ENCODE measurements at places on chromosomes 11 and 22. TPM values are rescaled to one million over a fixed set of nuclear protein-coding genes. Genes with fewer than 3 reads are reported as not detected.

Gene DNAJB7
- not detected for total RNA-seq

Gene PAMR1
- total RNA-seq: 29.9 TPM

Gene PATE2
- total RNA-seq: 0.13 TPM

Gene CD248
- 24.5 TPM for total RNA-seq

Gene UBQLN3
- total RNA-seq: 0.13 TPM

Gene KRTAP5-10
- total RNA-seq: not detected

Gene C11orf91
- total RNA-seq: not detected

Gene FCHSD2
- 13.7 TPM for total RNA-seq

Gene PGA5
- total RNA-seq: 0.27 TPM

Gene SMARCB1
- 43.0 TPM for total RNA-seq

Gene OR9G4
- total RNA-seq: not detected

Gene ETS1
- total RNA-seq: 35.3 TPM

Gene MIOX
- total RNA-seq: not detected

Gene MLC1
- 0.31 TPM for total RNA-seq

Gene PLAAT4
- total RNA-seq: 5.9 TPM

Gene PTH
- total RNA-seq: not detected

Gene OR56A1
- not detected for total RNA-seq

Data from muscle of leg (tissue), 16 donors.